Urinary bladder (tissue), 4 donors: ENCODE measurements at places on chromosomes 2 and 18. TPM values are rescaled to one million over a fixed set of nuclear protein-coding genes. Genes with fewer than 3 reads are reported as not detected.

The CRACDL gene
- 6.2 TPM for polyA plus RNA-seq

The RELCH gene
- 12.8 TPM for polyA plus RNA-seq

The NDUFV2 gene
- polyA plus RNA-seq = 143 TPM

DNA sequence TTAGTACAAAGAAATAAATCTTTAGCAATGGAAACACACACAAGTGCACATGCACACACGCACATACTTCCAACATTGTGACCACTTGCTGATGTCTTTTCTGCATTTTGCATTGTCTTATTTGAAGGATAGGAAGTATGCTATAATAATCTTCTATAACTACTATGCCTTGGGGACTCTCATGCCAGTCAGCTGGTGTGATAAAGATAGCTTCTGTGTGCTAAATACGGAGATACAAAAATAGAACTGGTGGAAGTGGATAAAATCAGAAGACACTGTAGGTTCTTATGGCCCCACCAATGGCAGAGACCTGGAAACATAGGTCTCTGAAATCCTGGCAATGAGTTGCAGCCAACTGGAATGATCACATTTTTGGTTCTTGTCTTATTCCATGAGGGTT lies 31.5 kb upstream of the RASGRP3 start:
- no peak for DNase-seq

DNA sequence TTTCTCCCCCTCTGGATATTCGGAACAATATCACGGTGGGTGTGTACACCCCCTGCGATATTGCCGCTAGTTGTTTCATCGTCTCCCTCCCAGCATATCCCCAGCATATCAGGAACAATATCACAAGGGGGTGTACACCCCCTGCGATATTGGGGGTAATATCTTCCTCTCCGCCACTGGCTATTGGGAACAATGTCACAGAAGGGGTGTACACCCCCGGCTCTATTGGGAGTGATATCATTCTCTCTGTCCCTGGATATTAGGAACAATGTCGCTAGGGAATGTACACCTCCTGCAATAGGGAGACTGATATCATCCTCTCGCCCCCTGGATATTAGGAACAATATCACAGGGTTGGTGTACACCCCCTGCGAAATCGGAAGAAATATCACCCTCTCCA lies 1932.0 kb downstream of the SUCLG1 start:
- DNase-seq = no peak
